ENCODE measurements at places on chromosomes 1 and 21.

GRCh38 chr1:205225901-205226765, 1.6 kb upstream of the TMCC2 start:
- DNase-seq = no peak

GRCh38 chr1:180836449-180836848, 76.2 kb upstream of the KIAA1614 start:
- DNase-seq = no peak

GRCh38 chr21:31682620-31683019, 23.1 kb downstream of the SOD1 start:
- no peak for DNase-seq

GRCh38 chr1:193457676-193458075, 271.3 kb upstream of the B3GALT2 start:
- DNase-seq = no peak

DNA sequence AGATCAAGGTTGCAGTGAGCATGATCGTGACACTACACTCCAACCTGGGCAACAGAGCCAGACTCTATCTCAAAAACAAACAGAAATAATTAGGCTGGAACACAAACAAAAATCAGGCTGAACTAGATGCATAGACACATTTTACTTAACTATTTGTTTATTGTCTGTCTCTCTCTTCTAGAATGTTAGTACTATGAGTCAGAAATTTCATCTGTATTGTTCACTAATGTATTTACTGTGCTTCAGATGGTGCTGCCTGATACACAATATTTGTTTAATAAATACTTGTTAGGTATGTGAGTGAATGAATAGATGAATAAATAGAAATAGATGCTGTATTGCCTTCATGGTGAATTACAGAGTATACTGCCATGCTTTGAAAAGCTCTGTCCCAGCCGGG, 6.0 kb upstream of the LIN28A start:
- no peak for DNase-seq

- no peak for DNase-seq
These were observed 40.9 kb downstream of the WNT4 start for GRCh38 chr1:22101995-22102394.

- no peak for DNase-seq
These were observed 5.2 kb downstream of the CAPN9 start for GRCh38 chr1:230752407-230752806.

- no peak for DNase-seq
These were observed 3.8 kb upstream of the PARS2 start for GRCh38 chr1:54768093-54768492.

DNA sequence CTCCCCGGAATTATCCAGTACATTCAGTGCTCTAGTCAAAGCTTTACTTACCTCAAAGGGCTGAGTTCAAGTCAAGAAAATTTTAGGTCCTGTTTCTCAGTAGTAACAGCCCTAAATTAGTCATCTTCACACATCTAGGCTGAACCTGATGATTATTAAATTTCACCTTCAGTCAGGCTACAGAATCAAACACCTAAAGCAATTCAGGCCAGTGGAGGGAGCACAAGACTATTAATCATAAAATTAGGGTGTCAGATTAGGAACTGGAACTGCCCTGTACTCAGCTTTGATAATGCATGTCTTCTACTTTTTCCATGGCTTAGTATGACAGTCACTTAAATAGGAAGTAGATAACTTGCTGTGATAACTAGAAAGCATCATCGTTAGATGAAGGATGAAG, 28.4 kb upstream of the BCAS2 start:
- no peak for DNase-seq

- DNase-seq = no peak
These were observed 30.1 kb downstream of the PDE9A start for GRCh38 chr21:42683371-42684108.

- no peak for DNase-seq
These were observed 69.6 kb upstream of the KCNK1 start for GRCh38 chr1:233544304-233544703.

DNA sequence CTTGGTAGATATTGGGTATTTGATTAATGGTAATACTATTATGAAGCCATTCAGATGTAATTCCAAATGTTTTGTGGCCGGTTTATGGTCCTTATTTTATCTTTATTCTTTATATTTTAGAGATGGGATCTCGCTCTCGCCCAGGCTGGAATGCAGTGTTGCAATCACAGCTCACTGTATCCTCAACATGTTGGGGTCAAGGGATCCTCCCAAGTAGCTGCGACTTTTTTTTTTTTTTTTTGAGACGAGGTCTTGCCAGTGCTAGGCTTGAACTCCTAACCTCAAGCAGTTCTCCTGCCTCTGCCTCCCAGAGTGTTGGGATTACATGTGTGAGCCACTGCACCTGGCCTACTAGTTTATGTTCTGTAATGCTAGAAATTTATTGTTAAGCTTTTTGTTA, 4.7 kb downstream of the DDI2 start:
- DNase-seq = no peak

DNA sequence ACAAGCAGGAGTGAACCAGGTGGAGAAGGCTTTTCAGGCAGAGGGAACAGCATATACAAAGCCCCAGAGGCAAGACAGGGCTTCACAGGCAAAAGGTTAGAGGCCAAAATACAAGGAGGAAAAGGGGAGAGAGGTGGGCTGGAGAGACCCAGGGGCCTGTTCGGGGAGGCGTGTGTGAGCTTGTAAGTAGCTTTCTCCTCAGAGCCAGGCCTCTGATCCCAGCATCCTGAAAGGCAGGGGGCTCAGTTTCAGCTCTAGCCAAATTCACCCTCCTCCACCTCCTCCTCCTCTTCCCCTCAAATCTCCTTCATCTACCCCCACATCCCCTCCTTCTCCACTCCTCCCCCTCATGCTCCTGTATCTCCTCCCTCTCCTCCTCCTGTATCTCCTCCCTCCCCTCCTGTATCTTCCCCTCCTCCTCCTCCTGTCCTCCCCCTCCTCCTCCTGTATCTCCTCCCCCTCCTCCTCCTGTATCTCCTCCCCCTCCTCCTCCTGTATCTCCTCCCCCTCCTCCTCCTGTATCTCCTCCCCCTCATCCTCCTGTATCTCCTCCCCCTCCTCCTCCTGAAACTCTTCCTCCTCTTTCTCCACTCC, 148.6 kb downstream of the ST6GALNAC5 start:
- no peak for DNase-seq

Measured in cortex of kidney (tissue), 1 donor.